Stimulated activated CD4-positive, alpha-beta T cell treated with anti-CD3 and anti-CD28 coated beads, Interleukin-1b, Interleukin-23, amount 100 ng/mL, for 48 hours (primary cell): ENCODE measurements at places on chromosomes 4 and X.

GRCh38 chr4:74166135-74166534, 8.2 kb downstream of the MTHFD2L start:
- DNase-seq, result no peak

GRCh38 chr4:5218376-5219069, 167.2 kb downstream of the STK32B start:
- no peak for DNase-seq

DNA sequence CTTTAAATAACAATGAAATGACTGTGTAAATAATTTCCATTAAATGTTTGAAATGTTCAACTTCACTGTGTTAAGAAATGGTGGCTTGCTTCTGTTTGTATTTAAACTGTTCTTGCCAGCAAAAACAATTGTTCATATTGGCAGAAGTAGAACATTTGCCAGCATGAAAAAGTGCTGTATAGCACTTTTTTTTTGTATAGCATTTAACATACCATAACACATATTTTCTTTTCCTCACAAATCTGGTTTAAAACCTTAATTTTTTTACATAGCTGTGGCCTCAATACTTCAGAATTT, 94.1 kb downstream of the COX18 start:
- no peak for DNase-seq

DNA sequence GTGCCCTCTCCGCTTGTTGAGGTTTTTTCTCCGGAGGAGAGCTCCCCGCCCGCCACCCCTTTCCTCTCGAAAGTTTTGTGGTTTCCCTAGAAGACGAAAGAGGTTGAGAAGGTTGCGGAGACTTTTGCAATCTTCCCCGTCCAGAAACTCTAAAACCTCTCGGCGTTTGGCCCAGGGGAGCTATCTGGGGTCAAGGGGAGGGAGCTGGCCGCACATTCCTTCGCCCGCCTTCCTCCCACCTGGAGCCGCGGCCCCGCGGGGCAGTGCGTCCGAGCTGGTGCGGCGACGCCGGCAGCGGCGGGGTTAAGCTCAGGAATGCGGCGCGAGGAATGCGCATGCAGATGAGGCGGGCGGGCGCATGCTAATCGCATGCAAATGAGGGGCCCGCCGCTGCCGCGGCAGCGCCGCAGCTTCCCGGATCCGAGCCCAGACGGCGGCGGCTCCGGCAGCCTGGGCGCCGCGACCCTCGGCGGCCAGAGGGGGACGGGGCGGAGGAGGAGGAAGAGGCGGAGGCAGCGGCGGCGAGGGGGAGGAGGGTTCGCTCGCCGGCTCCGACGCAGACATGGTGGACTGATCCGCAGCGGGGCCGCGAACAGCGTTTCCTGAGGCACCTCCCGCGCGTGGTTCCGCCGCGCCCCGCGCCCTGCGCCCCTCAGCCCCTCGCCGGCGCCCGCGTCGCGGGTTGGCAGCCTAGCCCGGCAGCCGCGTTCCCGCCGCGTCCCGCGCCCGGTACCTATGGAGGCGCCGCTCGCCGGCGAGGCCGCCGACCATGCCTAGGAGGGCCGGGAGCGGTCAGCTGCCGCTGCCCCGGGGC, at the start of gene WWC2:
WWC2 (plus strand) TSS at position 535 of the 814 bp plus-strand sequence; CDS start at position 770, 235 bp downstream.
- DNase-seq, result peak; percentile 53

DNA sequence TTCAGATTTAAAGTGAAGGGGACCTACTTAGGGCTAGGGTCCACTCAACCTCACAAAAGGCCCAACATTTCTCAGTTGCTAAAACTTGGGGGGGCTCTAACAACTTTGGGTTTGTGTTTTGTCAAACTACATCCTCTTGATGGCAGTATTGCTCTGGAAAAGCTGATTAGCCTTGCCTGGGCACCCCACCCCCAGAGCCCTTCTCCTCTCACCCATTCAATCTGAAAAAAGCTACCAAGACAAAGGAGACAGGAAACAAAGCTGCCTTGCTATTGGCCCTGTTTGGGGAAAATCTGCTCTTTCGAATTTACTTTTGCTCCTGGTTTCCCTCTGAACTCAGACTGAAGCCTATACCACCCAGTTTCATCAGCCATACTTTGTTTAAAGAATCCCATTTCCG, 195.2 kb upstream of the STK26 start:
- DNase-seq, result peak; percentile 56

DNA sequence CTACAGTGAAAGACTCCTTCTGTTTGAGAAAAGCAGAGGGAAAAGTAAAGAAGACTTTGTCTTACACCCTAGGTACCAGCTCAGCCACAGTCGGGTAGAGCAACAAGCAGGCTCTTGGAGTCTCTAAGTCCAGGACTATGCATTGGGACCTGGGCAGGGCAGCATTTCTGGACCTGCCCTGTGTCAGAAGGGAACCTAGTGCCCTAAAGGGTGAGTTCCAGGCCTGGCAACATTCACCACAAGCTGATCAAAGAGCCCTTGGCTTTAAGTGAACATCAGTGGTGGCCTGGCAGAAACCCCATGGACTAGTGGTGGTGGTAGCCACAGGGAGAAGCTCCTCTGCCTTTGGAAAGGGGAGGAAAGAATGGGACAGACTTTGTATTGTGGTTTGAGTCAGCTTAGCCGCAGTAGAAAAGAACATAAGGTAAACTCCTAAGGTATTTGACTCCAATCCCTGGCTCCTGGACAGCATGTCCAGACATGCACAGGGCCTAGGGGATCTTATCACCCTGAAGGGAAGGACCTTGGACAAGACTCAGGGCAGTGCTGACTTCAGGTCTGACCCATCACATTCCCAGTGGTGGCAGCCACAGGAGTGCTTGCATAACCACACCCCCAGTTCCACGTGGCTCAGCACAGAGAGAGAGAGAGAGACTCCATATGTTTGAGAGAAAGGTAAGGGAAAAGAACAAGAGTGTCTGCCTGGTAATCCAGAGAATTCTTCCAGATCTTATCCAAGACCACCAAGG, 32.6 kb downstream of the CCDC158 start:
- no peak for DNase-seq

DNA sequence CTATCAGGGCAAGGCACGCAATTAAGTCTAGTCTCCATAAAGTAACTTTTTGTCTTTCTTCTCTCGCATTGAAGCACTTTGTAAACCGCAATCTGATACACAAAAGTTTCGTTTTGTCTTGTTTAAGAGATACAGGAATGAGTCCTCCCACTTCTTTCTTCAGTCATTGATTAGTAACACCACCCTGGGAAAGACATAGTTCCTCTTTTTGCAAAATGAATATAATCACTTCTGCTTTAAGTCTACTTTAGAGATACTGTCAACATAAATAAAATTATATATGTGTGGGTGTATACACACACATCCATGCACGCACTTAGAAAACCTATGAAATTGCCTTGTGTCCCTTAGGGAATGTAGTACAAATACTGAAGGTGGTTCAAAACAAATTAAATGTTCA, 11.7 kb downstream of the COQ2 start:
- DNase-seq, result no peak

GRCh38 chr4:114890773-114891172, 222.6 kb downstream of the NDST4 start:
- DNase-seq, result no peak
